ENCODE measurements at places on chromosomes 6 and 20. TPM values are rescaled to one million over a fixed set of nuclear protein-coding genes. Genes with fewer than 3 reads are reported as not detected.

The TNFAIP3 gene
- 22.3 TPM for total RNA-seq

The FAM217A gene
- total RNA-seq, result not detected

The GPX5 gene
- total RNA-seq, result not detected

The SNAP25 gene
- 0.25 TPM for total RNA-seq

The NUS1 gene
- 8.7 TPM for total RNA-seq

The NFKBIE gene
- total RNA-seq, result 20.0 TPM

The PDYN gene
- total RNA-seq, result not detected

The ATXN1 gene
- 7.6 TPM for total RNA-seq

The MARCKS gene
- 192 TPM for total RNA-seq

The SPDEF gene
- total RNA-seq, result not detected

The ACTL10 gene
- total RNA-seq, result 1.6 TPM

The TCF15 gene
- 3.7 TPM for total RNA-seq

The SNAI1 gene
- total RNA-seq, result 1.4 TPM

The TXLNB gene
- total RNA-seq, result 1.1 TPM

The SLC32A1 gene
- not detected for total RNA-seq

The CNR1 gene
- 0.19 TPM for total RNA-seq

The GJA10 gene
- not detected for total RNA-seq

The BMP6 gene
- 330 TPM for total RNA-seq

The C6orf58 gene
- total RNA-seq, result 0.50 TPM

The BCLAF1 gene
- total RNA-seq, result 150 TPM

The RPN2 gene
- total RNA-seq, result 281 TPM

The NMBR gene
- total RNA-seq, result 0.16 TPM

The SUPT3H gene
- 5.5 TPM for total RNA-seq

The FAXC gene
- total RNA-seq, result 0.81 TPM

The COL9A1 gene
- not detected for total RNA-seq

The POU5F1 gene
- total RNA-seq, result 0.19 TPM

The OR2J3 gene
- not detected for total RNA-seq

The VGLL2 gene
- not detected for total RNA-seq

The BPI gene
- not detected for total RNA-seq

The ADGB gene
- not detected for total RNA-seq

The CCN6 gene
- total RNA-seq, result not detected

Data from bladder microvascular endothelial cell (primary cell).